Islet precursor cell (in vitro differentiated cells): ENCODE measurements at places on chromosomes 16 and 17.

- DNase-seq, result peak; percentile 49
Measured at GRCh38 chr17:77508047-77508715, 367.4 kb downstream of the SEC14L1 start.

- peak; percentile 87 for DNase-seq
Measured at GRCh38 chr17:78372841-78373240, 5.6 kb upstream of the PGS1 start.

DNA sequence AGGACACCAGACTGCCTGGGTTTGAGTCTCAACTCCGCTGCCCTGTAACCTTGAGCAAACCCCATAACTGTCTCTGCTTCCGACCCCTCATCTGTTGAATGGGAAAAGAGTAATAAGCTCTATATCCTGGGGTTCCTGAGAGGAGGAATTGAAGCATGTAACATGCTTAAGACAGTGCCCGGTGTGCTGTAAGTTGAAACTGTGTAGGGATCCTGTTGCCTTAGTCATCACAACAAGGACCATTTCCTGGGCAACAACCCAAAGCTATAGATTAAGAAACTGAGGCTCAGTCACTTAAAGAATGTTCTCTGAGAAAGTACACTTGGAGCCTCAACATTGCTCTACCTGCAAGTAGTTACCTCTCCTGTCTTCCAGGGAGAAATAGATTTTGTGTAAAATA is 23.0 kb downstream of the CDH13 start:
- DNase-seq, result no peak

GRCh38 chr16:86083382-86084002 is 184.5 kb downstream of the IRF8 start:
- no peak for DNase-seq

DNA sequence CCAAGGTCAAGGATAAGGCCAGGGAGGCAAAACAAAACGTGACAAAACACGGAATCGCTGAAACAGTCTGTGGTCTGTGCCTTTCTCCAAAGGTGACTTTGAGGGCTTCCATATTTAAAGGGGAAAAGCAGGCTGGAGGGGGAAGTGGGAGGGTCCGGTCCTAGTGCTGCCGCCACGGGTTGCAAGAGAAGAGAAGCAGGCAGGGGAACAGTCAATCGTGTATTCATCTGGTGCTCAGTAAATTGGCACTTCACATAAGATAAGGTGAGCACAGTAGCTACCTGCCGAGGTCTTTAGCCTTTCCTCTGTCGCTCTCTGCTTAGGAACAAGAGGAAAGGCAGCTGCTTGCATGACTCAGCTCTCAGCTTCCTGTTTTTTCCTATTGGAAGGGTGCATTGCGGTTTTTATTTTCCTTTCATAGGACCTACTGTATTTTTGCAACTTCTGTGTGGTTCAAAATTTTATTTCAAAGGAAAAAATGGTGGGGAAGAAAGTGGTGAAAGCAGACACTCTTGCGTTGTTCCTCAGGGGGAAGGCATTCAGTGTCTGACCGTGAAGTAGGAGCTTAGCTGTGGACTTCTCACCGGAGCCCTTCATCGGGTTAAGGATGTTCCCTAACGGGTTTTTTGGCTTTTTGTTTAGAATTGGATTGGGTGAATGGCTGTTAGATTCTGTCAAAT is 7.1 kb upstream of the LGALS3BP start:
- no peak for DNase-seq

DNA sequence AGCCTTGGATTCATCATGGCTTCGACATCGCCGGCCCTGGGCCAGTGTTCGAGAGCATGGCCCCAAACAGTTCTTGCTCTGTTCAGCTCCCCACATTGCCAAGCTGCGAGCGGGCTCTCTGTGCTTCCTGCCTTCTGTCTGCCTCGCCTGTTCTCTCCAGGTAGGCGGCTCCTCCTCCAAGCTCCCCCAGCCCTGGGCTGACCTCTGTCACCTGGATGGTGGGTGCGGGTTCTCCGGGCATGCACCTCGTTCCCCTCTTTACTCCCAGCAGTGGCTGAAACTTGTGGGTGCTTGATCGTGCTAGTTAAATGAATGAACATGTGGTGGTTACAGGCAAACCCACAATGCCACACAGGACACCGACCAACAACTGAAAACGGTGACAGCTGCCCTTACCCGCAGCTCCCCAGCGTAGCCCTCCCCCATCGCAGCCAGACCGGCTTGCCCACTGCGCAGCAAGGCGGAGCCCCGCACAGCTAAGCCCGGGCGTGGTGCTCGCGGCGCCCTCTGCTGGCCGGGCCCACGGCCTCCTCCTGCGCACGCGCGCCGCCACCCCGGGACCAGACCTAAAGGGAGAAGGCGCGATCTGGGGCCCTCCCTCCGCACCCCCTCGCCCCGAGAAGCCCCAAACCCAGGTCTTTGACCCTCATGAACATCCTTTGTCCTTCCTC is 23.0 kb upstream of the EIF1 start:
- peak; percentile 96 for DNase-seq

DNA sequence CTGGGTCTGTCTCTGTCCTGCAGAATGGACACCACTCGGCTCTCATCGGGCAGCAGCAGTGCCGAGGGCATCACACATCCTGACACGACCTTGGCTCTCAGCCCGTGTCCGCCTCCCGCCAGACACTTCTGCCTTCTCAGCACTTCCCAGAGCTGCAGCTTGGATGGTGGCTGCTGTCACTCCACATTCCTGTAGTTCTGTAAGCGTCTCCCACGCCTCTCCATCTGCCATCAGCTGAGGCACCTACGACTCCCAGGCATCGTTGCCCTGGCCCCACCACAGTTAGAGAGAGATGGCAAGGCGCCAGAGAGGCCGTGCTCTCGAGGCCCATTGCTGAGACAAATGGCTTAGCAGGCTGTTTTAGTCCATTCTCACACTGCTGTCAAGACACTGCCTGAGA is 195.9 kb upstream of the CHMP6 start:
- peak; percentile 49 for DNase-seq

GRCh38 chr16:85613604-85614337 is 649 bp downstream of the GSE1 start:
- DNase-seq, result peak; percentile 88

GRCh38 chr17:40950176-40950575 is 12.7 kb upstream of the KRT23 start:
- peak; percentile 12 for DNase-seq

DNA sequence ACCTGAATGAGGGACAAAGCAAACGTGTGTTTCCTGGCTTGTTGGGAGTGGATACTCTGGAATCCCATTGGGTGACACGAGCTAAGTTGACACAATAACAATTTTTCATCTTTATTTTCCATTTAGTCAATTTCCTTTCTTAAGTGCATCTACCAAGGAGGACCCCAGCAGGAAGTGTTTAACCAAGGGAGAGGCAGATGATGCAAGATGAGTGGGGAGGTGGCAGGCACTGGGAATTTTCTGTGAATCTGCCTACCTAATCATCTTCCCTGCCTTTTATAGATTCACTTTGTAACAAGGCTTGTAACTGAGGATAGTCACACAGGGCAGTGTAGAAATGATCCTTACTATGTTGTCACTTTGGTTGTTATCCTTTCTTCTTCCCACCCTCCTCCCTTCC is 317.7 kb upstream of the HSBP1 start:
- no peak for DNase-seq

DNA sequence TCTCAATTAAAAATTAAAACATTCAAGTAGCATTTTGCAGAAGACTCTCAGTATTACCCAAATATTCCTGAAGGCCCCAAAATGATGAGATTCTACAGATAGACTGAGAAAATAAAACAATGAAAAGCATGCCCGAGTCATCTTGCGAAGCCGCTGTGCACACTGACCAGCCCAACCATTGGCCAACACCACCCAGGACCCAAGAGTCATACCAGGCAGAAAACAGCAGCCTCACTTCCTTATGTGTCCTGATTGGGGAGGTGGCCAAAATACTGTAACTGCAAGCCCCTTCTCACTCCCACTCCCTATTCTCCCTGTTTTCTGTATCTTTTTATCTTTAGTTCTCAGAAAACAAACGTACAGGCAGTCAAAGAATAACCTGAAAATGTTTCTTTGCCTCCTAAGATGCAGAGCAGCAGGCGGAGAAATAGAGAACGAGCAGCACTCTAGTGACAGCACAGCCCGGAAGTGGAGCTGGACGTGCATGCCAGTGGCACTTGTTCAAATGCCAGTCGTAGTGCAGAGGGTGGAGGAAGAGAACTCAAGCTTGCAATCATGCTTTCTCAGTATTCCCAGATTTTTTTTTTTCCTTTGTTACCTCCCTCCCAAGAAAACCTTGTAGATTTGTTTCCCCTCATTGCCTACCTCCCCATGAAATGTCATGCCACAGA is 182.3 kb upstream of the SOX9 start:
- DNase-seq, result no peak

- no peak for DNase-seq
Measured at GRCh38 chr17:50407921-50408320, 10.6 kb upstream of the LRRC59 start.

DNA sequence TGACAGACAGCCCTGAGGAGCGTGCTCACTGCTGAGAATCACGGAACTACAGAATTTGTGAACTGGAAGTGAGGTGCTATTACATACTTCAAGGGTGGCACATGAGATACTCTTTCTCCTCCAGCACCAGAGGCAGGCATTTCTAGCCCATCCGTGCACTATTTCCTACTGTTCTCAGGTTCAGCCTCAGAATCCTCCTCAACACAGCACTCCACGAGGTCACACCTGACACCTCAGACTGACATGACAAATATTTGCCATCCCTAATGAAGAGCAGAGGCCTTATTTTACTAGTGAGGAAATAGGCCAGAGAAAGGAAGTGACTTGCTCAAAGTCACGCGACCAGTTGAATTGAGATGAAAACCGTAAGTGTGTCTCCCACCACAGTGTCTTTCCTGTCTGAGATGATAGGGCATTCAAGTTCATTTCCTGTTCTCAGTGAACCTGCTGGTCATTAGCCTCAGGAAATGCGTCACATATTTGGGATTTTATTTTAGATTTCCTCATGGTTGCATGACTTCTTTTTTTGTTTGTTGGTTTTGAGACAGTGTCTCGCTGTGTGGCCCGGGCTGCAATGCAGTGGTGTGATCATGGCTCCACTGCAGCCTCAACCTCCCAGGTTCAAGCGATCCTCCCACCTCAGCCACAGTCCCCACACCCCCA is 23.6 kb downstream of the SEZ6 start:
- no peak for DNase-seq

DNA sequence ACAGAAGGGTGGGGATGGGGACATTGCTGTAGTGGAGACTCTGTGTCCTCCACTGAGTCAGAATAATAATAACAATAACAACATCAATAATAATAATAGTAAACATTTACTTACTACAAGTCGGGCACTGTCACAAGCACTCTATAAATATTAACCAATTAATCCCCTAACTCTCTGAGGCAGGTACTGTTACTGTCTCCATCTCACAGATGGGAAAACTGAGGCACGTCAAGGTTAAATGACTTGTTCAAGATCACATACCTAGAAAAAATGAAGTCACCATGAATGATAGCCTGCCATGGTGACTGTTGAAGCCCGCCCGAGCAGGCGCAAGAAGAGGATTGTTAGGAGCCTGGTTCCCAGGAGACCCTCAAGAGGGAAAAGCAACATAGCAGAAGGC is 10.2 kb downstream of the PRR29 start:
- DNase-seq, result no peak

DNA sequence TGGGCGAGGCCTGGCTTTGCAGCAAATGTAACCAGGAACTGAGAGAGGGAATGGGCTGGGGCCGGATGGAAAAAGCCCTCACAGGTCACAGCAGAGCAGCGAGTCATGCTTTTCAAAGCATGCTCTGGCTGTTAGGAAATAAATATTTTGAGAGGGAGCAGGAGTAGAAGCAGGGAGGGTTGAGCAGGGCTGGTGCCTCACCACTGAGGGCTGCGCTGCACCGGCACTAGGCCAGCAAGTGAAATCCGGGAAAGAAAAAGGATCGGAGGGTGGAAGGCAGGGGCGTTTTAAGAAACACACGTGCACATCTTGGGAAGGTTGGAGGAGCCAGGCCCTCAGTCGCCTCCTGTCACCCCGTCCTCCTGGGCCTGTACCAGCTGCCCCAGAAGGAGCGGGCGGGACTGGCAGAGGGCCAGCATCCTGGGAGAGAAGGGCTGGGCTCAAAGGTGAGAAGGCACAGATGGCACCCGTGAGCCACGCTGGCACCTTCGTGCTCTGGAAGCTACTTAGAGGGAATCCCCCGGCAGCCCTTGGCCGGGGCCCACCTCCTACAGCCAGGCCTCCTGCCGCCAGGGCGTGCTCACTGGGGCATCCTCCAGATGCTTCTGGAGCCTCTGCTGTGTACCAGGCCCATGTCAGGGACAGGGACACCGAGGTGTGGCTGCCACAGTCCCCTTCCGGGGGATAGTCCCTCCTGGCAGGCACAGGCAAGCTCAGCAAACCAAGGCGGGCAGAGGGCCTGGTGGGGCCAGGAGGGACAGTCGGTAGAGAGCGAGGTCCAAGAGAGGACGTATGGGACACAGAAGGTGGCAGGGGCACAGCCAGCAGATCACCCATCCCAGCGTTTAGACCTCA is 71.5 kb upstream of the PLCG2 start:
- peak; percentile 82 for DNase-seq

- DNase-seq, result peak; percentile 88
Measured at GRCh38 chr17:68452724-68453290, 4.5 kb downstream of the WIPI1 start.

DNA sequence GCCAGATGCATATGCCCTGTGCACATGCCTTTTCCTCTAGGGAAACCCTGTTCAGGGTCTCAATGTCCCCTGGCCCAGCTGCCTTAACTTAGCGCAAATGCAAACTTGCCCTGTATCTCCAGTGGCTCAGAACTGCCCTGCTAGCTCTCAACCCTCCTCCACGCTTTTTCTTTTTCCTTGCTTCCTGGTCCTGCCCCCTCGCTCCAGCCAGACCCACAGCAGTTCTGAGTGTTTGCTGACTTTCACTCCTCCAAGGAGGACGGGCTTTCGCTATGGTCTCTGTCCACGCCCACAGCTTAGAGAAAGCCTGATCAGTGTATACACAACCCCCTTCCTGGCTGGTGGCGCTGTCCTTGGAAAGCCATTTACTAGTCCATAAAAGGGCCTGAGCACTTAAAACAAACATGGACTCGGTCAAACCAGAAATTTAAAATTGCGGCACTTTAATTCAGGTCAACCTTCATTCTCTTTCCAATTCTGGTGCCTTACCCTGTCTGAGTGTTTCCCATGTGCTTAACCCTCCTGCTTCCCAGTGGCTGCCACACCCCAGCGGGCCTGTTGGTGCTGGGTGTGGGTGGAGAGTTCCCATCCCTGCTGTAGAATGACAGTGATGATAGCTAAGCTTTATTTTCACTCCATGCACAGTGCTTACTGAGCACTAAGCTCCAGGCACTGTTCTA is 15.6 kb upstream of the TMEM98 start:
- peak; percentile 92 for DNase-seq
